NCI-H1436 treated with DMSO at 0.1 percent for 48 hours (cell line): ENCODE measurements at places on chromosomes 13 and 19.

GRCh38 chr13:113410472-113411201 is 42.7 kb downstream of the ADPRHL1 start:
- no peak for DNase-seq

GRCh38 chr19:45423589-45424190 is at the start of gene ERCC1:
TSS of gene ERCC1 (minus strand) at chr19:45423917. CDS start at chr19:45423374, 543 bp downstream.
- DNase-seq: peak; percentile 80

- DNase-seq: no peak
Measured at GRCh38 chr19:31975461-31975860, 369.9 kb upstream of the ZNF507 start.

DNA sequence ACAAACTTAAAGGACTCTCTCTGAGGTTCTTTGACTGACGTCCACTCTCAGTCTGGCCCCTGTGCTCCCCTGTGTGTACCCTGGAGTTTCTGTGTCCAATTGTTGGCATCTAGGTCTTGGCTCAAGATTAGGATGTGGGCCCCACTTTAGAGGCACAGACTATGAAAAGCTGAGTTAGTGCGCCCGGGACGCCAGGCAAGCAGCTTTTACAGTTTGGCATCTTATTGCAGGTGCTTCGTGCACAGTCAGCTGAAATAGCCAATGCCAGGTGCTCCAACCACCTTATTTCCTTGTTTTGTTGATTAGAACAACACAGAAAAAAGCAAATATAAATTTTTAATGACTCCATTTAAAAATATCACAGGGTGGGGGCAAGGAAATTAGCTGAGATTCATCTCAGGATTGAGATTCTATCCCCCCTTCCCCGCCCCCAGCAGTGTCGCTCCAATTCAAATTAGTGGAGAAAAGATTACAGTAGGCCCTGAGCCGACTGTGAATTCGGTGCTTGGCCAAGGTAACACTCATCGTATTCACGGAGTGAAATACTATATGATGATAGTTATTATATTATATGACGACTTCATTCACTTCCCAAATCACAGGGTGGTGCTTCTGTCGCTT is 4.3 kb downstream of the SOX1 start:
- peak; percentile 50 for DNase-seq

GRCh38 chr19:42089191-42089750 is 13.3 kb downstream of the ZNF574 start:
- no peak for DNase-seq

DNA sequence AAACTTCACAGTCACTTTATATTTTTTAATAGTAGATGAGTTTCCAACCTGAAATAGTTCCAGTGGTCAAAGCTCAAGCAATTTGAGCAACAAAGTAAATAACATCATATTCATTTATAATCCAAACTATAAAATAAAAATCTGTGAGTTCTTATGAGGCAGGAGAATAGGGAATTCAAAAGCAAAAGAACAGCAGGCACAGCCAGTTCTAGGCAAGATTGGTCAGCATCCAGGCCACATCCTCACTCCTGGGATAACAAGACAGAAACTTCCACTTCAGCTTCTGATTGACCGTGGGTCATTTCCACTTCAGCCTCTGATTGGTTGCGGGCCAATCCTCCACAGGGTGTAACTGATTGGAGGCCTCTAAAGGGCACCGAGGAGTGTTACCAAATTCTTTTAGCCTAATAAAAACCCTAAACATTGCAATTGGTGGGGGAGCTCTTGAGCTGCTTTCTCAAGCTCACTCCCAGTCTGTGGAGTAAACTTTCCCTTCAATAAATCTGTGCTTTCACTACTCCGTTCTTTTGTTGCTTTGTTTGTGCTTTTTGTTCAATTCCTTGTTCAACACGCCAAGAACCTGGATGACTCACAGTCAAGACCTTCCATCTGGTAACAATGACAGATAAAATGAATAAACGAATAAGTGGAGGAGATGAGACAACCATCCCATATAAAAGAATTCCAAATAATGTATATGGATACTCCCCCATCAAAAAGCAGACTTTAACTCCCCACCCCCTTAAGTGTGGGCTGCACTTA is 42.6 kb upstream of the AMER2 start:
- DNase-seq: no peak

DNA sequence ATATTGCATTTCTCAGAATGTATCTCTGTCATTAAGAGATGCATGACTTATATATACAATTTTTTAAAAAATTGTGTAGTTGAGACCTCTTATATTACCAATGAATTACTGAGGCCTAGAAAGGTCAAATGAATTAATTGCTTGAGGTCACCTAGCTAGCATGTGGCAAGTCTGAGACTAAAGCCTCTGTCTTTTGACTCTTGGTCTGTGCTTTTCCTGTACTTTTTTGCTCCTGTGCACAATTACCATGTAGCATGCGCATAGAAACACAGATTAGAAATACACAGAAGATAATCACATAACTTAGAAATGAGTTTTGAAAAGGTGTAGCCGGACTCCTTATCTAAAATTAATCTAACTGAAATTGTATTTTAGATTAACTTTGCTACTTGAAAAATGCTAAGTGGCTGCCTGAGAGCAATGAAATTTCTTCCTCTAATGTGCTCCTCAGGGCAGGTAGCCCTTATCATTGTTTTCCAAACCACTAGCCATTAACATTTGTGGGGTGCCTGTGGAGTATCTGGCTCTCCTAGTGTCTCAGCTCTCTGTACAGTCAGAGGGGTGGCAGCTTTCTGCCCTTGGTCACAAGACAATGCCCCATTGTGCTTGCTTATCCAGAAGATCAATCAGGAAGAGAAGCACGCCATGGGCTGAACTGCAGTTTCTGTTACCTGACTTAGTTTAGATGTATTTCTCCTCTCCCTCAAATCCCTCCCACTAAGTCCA is 119.6 kb downstream of the RFC3 start:
- no peak for DNase-seq

DNA sequence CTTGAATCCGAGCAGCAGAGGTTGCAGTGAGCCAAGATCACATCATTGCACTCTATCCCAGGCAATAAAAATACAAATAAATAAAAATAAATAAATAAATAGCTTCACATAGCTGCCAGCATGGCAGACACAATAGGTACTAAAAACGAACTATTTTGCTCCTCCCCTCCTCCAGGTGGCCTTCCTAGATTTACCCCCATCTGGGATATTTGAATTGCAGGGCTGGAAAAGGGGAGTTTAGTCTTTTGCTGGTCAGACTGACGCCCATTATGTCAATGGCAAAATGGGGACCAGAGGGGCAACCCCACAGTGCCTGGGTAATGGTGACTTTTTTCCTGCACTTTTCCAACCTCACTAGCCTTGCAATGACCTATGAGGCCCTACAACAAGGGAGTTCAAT is 640 bp upstream of the GMFG start:
- no peak for DNase-seq

- DNase-seq: no peak
Measured at GRCh38 chr19:4930664-4931063, 21.4 kb downstream of the UHRF1 start.

- DNase-seq: no peak
Measured at GRCh38 chr19:21856773-21857514, 21.0 kb upstream of the ZNF43 start.

- DNase-seq: peak; percentile 66
Measured at GRCh38 chr19:56538761-56539263, at the start of gene ZFP28. TSS of gene ZFP28 (plus strand) at chr19:56538948. CDS start at chr19:56539019, 71 bp downstream.

DNA sequence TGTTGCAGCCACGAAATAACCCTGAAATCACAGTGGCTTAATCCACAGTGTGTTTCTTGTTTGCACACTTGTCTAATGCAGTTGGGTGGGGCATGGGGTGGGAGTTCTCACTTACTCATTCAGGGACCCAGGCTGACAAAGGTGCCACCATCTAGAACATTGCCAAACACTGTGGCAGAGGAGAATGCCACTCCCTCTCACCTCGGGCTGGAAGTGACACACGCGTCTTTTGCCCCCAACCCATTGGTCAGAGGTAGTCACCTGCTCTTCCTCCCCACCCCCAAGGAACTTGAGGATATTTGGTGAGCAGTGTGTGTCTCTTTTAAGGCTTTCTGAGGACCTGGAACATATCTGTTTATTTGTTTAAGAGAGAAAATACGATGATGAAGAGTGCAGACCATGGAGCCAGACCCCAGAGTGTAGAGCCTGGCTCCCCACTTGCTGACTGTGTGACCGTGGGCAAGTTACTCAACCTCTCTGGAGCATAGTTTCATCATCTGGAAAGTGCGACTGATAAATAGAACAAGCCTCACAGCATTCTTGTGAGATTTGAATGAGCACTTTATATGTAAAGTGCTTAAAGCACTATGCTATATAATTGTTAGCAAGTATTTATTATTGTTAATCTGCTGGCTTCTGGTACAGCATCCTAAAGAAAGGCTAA is 17.4 kb downstream of the GPR183 start:
- DNase-seq: no peak

- no peak for DNase-seq
Measured at GRCh38 chr19:6116749-6117430, 6.6 kb upstream of the RFX2 start.

- no peak for DNase-seq
Measured at GRCh38 chr13:96397807-96398206, 307.9 kb downstream of the HS6ST3 start.

DNA sequence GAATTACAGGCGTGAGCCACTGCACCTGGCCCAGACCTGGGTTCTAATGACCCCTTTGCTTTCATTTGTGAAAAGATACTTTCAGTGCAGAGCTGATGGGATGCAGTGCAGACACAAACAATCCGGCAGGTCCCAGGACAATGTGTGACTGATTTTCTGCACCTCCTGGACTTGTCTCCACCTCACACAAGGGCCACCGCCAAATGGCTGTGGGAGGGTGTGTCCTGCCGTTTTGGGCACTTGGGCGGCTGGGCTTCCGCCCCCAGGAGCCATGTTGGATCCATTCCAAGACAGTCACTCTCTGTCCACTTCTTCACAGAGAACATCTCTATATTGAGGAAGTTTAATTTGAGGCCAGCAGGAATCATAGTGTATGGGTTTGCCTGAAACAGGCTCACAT is 112.3 kb upstream of the ZNF507 start:
- DNase-seq: no peak

- DNase-seq: no peak
Measured at GRCh38 chr13:93959796-93960533, 519.5 kb downstream of the DCT start.

- no peak for DNase-seq
Measured at GRCh38 chr13:25873242-25873612, 178.6 kb downstream of the SHISA2 start.

GRCh38 chr19:35863018-35863417 is 5.4 kb upstream of the APLP1 start:
- DNase-seq: no peak

DNA sequence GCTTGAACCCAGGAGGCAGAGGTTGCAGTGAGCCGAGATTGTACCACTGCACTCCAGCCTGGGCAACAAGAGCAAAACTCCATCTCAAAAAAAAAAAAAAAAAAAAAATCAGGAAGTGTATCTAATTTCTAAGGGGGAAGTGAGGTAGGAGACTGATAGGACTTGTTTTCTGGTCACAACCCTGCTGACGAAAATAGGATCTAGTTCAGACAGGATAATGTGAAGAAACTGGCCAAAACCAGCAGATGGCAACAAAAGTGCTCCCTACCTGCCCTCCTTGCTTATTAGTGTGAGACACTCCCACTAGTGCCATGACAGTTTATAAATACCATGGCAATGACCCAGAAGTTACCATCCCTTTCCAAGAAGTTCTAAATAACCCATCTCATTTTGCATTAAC is 36.0 kb upstream of the KPNA3 start:
- no peak for DNase-seq

GRCh38 chr19:42303101-42303464 is 659 bp upstream of the PAFAH1B3 start:
- DNase-seq: no peak

- DNase-seq: no peak
Measured at GRCh38 chr19:19329126-19329525, 8.5 kb downstream of the MAU2 start.

DNA sequence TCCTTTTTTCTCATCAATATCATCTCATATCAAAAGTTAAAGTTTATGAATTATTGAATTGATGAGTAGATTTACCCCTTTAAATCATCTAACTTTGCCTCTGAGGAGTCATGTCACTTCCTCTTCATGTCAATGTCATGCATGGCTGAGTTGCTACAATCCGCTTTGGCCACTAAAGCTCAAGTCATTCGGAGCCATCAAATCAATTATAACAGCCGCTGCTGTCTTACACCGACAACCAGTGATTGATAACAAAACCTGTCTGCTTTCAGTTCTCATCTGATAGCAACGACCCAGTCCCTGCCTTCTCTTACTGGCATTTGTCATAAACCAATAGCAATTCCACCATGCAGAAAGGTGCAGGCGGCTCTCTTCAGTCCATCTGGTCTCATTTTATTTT is 429.3 kb downstream of the DIAPH3 start:
- DNase-seq: no peak

GRCh38 chr13:74210693-74211393 is 76.6 kb upstream of the KLF12 start:
- no peak for DNase-seq

GRCh38 chr19:51364200-51365106 is 1.7 kb downstream of the ETFB start:
- DNase-seq: no peak

DNA sequence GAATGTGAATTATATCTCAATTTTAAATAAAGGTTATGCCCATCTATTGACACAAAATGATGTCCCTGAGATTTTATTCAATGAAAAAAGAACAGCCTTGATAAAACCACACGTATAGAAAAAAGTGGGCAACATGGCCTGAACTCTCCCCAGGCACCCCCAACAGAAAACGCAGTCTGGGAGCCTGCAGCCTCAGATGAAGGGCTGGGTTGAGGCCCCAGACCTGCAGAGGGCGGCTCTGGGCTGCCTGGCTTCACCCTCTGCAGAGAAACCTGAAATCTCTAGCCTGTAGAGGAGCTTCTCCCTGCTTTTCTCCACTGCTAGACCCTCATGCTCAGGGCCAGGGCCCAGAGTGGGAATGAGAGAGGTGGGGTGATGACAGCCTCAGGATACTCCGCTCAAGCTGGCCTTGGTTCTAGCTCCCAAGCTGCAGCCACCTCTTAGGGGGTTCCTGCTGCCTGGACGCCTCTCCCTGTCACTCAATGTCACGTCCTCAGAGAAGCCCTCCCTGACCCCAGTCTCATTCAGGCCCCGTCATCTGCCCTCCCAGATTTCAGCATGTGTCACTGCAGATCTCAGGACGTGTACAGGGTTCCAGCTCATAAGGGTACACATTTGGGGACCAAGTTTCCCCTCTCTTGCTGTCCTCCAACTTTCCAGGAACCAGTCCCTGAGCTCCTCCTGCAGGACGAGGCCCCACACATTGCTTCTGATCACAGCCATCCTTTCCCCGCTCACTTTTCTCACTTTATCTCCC is 1.8 kb downstream of the MBD3 start:
- no peak for DNase-seq

GRCh38 chr13:46936525-46936924 is 39.7 kb upstream of the HTR2A start:
- DNase-seq: no peak

- no peak for DNase-seq
Measured at GRCh38 chr13:47798906-47799305, 202.2 kb downstream of the SUCLA2 start.
